Tibial artery (tissue), 4 donors: ENCODE measurements at places on chromosomes 5 and 9.

GRCh38 chr9:126225611-126226609 is 100.7 kb upstream of the MVB12B start:
- no peak for DNase-seq

GRCh38 chr9:117703537-117703936 is 666 bp upstream of the TLR4 start:
- DNase-seq, result no peak

DNA sequence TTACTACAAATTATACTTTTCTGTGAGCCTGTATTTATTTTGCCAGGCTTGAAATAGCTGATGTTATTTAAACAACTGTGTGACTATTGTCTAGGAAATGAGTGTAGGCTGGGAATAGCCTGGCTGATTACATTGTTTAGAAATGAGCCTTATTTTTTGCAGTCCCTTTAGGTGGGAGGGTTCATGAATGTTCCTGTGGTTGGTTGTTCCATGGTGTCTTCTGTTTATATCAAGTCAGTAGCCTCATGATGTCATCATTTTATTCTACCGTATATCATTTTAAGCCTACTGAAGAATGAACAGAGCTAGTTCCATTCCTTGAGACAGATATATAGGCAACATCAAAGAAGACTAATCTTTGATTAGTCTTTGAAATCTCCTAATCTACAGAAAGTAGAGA is 53.1 kb downstream of the MAP1B start:
- DNase-seq, result no peak

- DNase-seq, result peak; percentile 4
Measured at GRCh38 chr9:129275626-129276247, 97.7 kb upstream of the IER5L start.

DNA sequence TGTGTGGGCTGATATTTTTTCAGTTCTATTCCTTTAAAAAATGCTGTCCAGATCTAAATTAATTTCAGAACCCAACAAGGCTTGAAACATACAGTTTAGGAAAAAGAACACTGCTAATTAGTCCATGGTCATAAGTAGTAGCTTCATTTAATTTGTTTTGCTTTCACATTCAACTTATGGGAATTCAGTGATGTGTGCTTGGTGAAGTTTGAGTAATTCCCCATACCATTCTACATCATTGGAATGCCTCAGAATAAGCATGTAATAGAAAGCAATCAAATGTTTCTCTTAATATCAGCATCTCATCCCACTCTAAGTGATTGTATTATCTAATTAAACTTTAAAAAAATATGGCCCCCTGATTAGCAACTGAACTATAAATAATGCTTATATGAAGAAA is 2.7 kb downstream of the CNTLN start:
- DNase-seq, result no peak

DNA sequence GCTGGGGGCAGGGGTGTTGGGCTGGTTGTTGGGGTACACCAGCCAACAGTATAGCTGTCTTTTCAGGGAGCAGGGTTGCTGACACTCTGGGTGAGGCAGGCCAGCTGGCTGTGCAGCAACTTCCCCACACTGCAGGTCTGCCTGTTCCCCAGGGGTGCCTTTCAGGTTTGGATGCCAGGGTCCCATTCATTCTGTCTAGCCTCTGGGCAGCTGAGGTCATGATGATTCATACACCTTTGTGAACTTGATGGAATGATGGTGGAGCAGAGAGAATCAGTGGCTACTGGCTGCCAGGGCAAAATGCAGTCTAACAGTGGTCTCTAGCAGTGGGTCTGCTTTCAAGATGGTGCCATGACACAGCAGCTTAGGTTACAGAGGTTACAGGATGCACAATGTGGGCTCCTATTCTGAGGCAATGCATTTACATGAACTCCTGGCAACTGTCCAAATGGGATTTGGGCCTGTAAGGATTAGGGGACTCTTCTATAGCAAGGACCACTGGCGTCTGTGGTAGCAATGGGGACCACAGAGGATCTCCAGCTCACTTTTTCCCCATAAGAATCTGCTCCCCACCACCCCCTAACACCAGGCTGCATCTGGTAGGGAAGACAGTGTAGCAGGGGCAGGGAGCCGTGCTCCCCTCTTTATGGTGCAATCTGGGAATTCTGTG is 103.7 kb downstream of the FEM1C start:
- no peak for DNase-seq

DNA sequence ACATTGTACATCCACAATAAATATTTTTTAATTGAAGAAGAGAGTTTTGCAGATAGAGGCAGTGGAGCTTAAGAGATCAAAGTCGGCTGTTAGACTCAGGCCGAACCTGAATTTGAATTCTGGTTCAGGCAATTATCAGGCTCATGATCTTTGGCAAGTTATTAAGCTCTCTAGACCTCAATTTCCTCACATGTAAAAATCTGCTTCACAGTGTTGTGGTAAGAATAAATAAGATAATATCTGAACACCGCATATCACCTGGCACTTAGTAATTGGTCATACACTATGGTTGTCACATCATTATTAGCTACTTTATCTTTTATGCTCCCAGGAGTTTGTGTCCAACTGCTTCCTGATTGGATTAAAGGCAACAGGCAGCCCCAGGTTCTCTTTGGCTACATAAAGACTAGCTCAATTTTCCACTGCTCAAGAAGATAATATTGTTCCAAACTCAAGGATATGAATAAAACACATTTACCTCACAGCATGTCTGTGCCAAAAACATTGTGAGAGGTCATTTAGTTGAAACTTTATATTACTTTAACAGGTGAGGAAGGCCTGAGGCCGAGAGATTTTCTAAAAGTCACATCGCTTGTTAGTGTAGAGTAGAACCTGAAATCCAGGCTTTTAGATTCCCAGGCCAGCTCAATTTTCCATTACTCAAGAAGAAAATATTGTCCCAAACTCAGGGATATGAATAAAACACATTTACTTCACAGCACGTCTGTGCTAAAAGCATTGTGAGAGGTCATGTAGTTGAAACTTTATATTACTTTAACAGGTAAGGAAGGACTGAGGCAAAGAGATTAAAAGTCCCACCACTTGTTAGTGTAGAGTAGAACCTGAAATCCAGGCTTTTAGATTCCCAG is 289.2 kb upstream of the PTGER4 start:
- no peak for DNase-seq

DNA sequence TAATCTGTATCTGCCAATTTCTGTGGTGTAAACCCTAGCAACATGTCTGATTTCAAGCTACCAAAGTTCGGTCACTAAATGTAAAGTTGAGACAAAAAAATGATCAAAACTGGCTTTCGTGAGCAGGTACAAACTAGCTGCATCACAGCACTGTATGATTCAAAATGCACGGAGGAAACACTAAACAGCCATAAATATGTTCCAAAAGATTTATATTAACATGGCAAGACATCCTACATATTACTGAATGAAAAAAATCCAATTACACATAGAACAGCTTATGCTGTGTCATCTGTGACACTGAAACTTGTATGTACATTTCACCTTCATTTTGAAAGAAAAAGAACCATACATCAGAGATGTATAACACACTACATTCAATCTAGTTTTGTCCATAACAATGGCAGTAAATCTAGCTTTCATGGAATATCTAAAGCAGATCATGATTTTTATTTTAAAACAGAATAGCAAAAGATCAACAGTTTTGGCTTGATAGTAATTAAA is 14.4 kb downstream of the GNAQ start:
- no peak for DNase-seq

DNA sequence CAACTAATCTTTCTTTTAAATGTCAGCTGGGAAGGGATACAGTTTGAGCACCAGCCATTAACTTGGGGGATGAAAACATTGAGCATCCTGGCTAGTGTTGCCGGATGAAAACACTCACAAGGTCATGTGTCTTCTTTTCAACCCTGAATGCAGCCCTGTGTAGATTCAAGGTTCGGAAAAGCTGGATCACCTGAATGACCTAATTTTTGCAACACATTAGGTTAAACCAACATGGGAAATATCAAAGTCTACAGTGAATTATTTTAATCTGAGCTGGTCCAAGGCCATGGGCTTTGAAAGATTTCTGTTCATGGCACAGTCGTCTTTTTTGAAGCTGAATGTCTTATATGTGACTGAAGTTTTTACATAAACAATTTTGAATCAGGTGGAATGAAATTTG is 281.2 kb downstream of the ARHGEF28 start:
- DNase-seq, result no peak

GRCh38 chr5:40679148-40679912 is 385 bp upstream of the PTGER4 start:
- DNase-seq, result peak; percentile 92

- DNase-seq, result no peak
Measured at GRCh38 chr5:135440916-135441315, 6.2 kb downstream of the DCANP1 start.

- peak; percentile 62 for DNase-seq
Measured at GRCh38 chr5:180126716-180127681, 55.4 kb upstream of the RNF130 start.

- DNase-seq, result no peak
Measured at GRCh38 chr9:134734270-134734669, 92.7 kb downstream of the COL5A1 start.

DNA sequence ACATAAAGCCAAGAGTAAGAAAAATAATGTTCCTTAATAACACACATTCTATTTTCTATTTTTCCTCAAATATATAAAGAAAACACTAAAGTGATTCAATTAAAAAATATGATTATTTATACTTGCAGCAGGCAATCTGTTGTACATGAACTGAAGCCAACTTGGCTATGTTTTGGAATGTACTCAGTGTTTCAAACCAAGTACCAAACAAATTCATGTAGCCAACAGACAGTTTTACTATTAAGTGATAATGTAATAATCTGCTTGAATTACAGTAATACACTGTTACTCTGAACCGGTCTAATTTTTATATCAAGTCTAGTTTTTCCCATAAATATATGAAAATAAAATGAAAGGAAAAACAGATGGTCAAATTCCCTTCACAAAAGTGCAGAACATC is 58.0 kb downstream of the CEP120 start:
- DNase-seq, result no peak
